ENCODE measurements at places on chromosomes 2 and 18. TPM values are rescaled to one million over a fixed set of nuclear protein-coding genes. Genes with fewer than 3 reads are reported as not detected.

GRCh38 chr2:24725956-24726355 lies 67.2 kb downstream of the PTRHD1 start:
- H3K4me3 ChIP-seq: no peak overlapping the region
- DNase-seq: no peak
- H3K27ac ChIP-seq: no peak overlapping the region
- no peaks in the 10 kb centered on the region for H3K27me3 ChIP-seq

DNA sequence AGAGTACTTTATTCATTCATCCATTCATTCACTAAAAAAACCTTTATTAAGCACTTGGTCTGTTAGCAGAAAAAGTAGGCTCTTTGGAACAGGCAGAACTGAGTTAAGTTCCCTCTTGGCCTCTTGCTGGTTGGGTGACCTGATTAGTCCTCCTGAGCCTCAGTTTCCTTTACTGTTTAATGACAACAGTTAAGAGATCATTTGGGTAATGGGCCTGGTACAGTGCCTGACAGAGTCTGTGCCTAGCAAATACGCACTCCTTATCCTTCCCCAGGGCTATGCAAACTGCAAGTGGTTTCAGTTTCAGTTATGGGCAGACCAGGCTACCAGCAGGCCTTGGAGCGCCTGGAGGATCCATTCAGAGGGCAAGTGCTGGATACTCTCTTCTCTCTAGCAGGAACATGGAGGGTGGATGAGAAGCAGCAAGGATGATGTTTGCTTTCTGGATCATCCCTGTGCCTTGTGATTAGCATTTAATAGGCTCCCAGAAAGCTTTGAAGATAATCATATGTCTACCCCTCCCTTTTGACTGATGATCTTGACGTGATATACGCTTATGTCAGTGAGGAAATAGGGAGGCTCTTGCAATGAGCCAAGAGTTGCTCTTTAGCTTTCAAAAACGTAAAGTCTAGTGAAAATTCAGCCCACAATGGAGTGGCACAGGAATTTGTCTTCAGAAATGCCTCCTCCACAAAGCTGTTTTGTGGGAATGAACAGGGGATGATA lies 12.4 kb upstream of the TAF1B start:
- H3K4me3 ChIP-seq: no peak overlapping the region
- DNase-seq: peak; percentile 58
- peak overlapping the region; percentile 78 for H3K27ac ChIP-seq
- no peaks in the 10 kb centered on the region for H3K27me3 ChIP-seq

Gene ARHGAP15
- total RNA-seq: 66.3 TPM

- no peaks in the 10 kb centered on the region for H3K27me3 ChIP-seq
- H3K4me1 ChIP-seq: no peaks in the 10 kb centered on the region
- H3K36me3 ChIP-seq: peaks cover 57% of the 10 kb centered on the region
- no peak for DNase-seq
- no peak overlapping the region for H3K4me3 ChIP-seq
Measured at GRCh38 chr2:201482543-201482942, 31.0 kb downstream of the STRADB start.

- H3K4me3 ChIP-seq: no peak overlapping the region
- DNase-seq: no peak
- no peaks in the 10 kb centered on the region for H3K36me3 ChIP-seq
Measured at GRCh38 chr2:74347742-74348141, 4.5 kb upstream of the SLC4A5 start.

DNA sequence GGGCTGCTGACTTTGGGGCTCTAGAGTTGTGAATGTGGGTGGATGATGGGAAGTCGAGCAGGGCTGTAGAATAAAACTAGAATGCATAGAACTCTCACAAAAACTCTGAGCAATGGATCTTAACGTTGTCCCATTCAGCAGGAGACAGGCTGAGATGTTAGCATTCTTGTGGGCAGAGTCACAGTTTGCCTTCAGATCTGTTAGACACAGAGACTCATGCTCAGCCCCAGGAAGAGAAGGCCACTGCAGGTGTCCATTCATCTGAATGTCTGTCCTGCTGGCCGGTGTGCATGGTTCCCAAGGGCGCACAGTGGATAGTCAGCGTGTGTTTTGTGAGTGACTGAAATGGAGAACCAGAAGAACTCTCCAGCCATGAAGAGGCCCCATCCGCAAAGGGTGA lies 111.3 kb downstream of the TSN start:
- no peak for DNase-seq
- H3K27ac ChIP-seq: no peak overlapping the region
- H3K27me3 ChIP-seq: no peaks in the 10 kb centered on the region
- H3K36me3 ChIP-seq: no peaks in the 10 kb centered on the region

Gene TMEM198
- not detected for total RNA-seq

- H3K27me3 ChIP-seq: no peaks in the 10 kb centered on the region
- DNase-seq: no peak
- H3K27ac ChIP-seq: no peak overlapping the region
- H3K4me3 ChIP-seq: no peak overlapping the region
- H3K36me3 ChIP-seq: no peaks in the 10 kb centered on the region
- no peaks in the 10 kb centered on the region for H3K4me1 ChIP-seq
Measured at GRCh38 chr2:172052000-172052983, 33.0 kb upstream of the DLX1 start.

Gene MC2R
- total RNA-seq: not detected

DNA sequence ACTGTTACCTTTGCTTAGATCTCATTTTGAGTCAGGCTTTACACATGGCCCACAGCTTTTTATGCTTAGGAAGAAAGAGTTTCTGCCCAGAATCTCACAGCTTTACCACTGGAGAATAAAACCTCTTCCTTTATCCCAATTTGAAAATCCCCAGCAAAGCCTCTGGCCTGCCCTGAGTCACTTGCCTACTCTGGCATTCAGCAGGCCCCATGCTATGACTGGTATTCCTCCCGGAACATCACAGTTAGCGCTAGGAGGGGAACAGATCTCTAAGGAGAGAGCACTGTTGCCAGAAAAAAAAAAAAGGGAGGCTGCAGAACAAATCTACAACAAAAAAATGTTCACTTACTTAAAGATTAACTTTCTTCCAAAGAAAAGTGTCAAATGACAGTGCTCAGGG lies 152.9 kb upstream of the DNMT3A start:
- no peaks in the 10 kb centered on the region for H3K27me3 ChIP-seq
- no peaks in the 10 kb centered on the region for H3K36me3 ChIP-seq
- no peak overlapping the region for H3K4me3 ChIP-seq
- DNase-seq: no peak

Gene TMEM200C
- total RNA-seq: not detected

Gene MYCN
- total RNA-seq: 9.6 TPM

DNA sequence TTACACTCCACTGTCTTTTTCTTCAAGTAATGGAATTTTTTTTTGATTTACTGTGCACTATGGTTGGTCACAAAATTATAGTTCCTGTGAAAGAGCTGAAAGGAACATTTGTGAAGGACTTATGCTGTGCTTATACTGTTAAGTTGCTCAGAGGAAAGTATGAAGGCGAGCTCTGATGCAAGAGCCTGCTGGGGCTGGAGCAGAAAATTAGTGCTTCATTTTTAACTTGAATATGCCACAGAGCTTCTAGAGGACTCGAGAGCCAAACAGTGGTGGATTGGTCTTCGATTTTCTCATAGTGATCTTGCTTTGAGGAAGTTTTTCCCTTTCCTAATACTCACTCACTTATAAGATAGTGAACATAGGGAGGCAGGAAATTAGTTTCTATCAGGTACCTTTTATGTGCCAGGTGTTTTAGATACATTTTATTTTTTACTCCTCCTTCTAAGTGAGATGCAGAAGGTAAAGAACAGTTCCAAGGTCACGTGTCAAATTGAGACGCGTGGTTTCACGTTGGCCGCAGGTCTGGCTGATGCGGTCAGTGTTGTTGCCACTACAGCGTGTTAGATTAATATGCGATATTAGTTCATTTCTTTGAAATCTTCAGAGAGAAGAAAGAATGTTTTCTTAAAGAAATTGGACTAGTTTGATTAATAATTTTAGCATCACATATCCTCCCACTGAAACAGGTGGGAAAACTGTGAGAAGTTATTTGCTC lies 20.2 kb downstream of the GATA6 start:
- H3K4me3 ChIP-seq: no peak overlapping the region
- peaks cover 94% of the 10 kb centered on the region for H3K4me1 ChIP-seq
- no peaks in the 10 kb centered on the region for H3K27me3 ChIP-seq

GRCh38 chr2:180202467-180202951 lies 195.4 kb upstream of the CWC22 start:
- no peaks in the 10 kb centered on the region for H3K4me1 ChIP-seq
- no peak for DNase-seq
- H3K36me3 ChIP-seq: no peaks in the 10 kb centered on the region
- H3K27me3 ChIP-seq: no peaks in the 10 kb centered on the region

DNA sequence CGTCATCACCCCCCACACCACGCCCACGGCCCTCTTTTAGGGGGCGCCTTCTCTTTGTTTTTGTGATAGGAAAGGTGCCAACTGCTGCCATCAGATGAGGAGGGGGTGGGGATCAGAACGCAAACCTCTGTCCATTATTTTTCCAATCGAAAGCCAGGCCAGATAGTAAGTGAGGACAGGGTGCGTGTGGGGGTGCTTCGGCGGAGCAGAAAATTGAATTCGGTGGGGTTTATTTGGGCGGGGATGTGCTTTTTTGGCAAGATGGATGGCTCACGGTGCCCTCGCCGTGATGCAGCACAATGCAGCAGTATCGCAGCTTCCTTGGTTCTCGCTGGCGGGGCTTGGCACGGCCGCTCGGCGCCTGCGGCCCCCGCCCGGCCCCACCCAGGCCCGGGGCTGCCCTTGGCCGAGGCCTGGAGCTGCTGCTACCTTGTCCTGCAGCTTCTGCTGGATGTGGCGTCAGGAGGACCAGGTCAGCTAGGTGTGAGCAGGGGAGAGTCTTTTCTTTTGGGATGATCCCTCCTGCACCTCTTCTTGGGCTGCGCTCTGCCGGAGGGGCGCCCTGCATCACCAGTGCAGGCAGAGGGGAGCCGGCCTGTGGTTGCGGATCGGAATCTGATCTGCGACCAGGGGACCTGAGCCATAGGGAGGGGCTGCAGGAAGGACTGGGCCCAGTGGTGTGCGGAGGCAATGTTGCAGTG lies 1.3 kb downstream of the SPTBN1 start:
- H3K36me3 ChIP-seq: no peaks in the 10 kb centered on the region
- H3K27ac ChIP-seq: peak overlapping the region; percentile 94
- H3K27me3 ChIP-seq: peaks cover 18% of the 10 kb centered on the region
- peaks cover 60% of the 10 kb centered on the region for H3K4me1 ChIP-seq

Gene PPP1R1C
- total RNA-seq: not detected

DNA sequence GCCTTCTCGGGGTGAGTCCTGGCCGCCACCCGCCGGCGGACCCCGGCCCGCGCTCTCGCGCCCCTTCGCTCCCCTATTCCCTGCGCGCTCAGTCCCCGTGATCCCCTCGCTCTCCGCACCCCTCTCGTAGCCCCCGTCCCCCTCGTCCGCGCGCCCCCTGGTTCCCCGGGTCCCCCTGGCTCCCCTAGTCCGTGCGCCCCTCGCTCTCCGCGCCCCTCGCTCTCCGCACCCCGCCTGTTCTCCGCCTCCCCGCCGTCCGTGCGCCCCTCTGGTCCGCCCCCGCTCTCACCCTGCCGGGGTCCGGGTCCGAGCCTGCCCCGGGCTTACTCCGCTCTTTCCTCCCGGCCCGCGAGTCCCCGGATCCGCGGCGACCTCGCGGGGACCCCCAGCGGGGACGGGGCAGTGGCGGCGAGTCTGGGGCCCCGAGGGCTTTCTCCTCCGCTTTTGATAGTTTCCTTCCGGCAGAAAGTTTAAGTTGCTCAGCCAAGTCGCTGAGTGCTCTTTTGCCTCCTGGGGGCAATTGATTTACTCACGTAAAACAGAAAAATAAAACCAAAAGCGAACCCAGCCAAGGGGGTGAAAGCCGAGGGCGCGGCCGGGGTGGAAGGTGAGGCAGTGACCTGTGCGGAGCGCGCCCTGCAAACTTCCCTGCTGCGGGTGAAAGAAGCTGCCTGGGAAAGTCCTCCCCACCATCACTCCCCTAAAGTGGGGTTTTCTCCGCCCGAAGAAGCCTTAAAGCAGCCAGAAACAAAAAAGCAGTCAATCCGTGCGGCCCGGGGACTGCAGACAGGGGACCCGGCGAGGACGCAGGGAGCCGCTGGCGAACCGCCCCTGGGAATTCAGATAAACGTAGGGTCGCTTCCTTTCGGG lies 568 bp downstream of the RAB31 start:
- peaks cover 42% of the 10 kb centered on the region for H3K4me1 ChIP-seq
- H3K27ac ChIP-seq: peak overlapping the region; percentile 90
- peaks cover 6% of the 10 kb centered on the region for H3K27me3 ChIP-seq
- H3K4me3 ChIP-seq: peak overlapping the region; percentile 88
- peak; percentile 54 for DNase-seq

GRCh38 chr2:239278941-239279365 lies 121.9 kb downstream of the HDAC4 start:
- H3K4me1 ChIP-seq: peaks cover 36% of the 10 kb centered on the region
- peak overlapping the region; percentile 62 for H3K27ac ChIP-seq
- no peaks in the 10 kb centered on the region for H3K36me3 ChIP-seq
- no peak overlapping the region for H3K4me3 ChIP-seq
- DNase-seq: no peak
- H3K27me3 ChIP-seq: no peaks in the 10 kb centered on the region

- H3K4me3 ChIP-seq: no peak overlapping the region
- DNase-seq: no peak
- no peaks in the 10 kb centered on the region for H3K27me3 ChIP-seq
- no peak overlapping the region for H3K27ac ChIP-seq
- H3K4me1 ChIP-seq: no peaks in the 10 kb centered on the region
Measured at GRCh38 chr2:224162122-224162521, 123.0 kb upstream of the SERPINE2 start.

GRCh38 chr2:231341100-231341499 lies 54.4 kb upstream of the B3GNT7 start:
- no peaks in the 10 kb centered on the region for H3K27me3 ChIP-seq
- H3K36me3 ChIP-seq: peaks cover 14% of the 10 kb centered on the region
- peaks cover 5% of the 10 kb centered on the region for H3K4me1 ChIP-seq
- H3K4me3 ChIP-seq: no peak overlapping the region
- DNase-seq: no peak

Gene IL18RAP
- total RNA-seq: not detected

DNA sequence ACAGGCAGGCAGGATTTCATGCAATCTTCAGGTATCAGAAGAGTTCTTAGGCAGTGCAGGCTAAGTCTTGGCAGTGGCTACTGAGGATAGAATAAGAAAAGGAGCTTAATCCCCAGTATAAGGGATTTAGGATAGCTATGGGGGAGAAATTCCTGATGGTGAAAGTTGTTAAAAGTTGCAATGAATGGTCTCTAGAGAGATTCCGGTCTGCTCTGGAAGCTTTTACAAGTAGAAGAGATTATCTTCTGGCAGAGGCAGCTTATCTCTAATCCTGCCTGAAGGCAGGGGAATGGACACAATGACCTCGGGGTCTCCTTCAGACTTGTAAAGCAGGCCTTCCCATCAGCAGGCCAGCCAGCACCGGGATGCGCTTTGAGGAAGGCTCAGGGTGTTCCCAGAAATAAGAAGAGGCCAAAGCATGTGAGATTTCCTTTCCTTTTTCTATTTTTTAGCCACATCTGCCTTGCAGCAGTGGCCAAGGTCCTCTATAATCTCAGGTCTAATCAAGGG lies 253.9 kb upstream of the KLHL29 start:
- no peak overlapping the region for H3K27ac ChIP-seq
- no peaks in the 10 kb centered on the region for H3K27me3 ChIP-seq
- H3K4me1 ChIP-seq: peaks cover 11% of the 10 kb centered on the region
- no peaks in the 10 kb centered on the region for H3K36me3 ChIP-seq

GRCh38 chr2:153487448-153487847 lies 8.9 kb upstream of the RPRM start:
- no peaks in the 10 kb centered on the region for H3K36me3 ChIP-seq
- H3K4me3 ChIP-seq: no peak overlapping the region
- H3K27me3 ChIP-seq: peaks cover under 1% of the 10 kb centered on the region
- no peak for DNase-seq

GRCh38 chr2:119387381-119388129 lies 20.8 kb downstream of the DBI start:
- peak overlapping the region; percentile 62 for H3K27ac ChIP-seq
- H3K36me3 ChIP-seq: no peaks in the 10 kb centered on the region
- no peak overlapping the region for H3K4me3 ChIP-seq
- peak; percentile 68 for DNase-seq

- H3K27me3 ChIP-seq: no peaks in the 10 kb centered on the region
- no peak for DNase-seq
- no peaks in the 10 kb centered on the region for H3K36me3 ChIP-seq
Measured at GRCh38 chr18:40031435-40031834, 1923.6 kb upstream of the PIK3C3 start.
